Activated CD4-positive, alpha-beta T cell treated with anti-CD3 and anti-CD28 coated beads for 24 hours (primary cell): ENCODE measurements at places on chromosomes 5 and 9.

DNA sequence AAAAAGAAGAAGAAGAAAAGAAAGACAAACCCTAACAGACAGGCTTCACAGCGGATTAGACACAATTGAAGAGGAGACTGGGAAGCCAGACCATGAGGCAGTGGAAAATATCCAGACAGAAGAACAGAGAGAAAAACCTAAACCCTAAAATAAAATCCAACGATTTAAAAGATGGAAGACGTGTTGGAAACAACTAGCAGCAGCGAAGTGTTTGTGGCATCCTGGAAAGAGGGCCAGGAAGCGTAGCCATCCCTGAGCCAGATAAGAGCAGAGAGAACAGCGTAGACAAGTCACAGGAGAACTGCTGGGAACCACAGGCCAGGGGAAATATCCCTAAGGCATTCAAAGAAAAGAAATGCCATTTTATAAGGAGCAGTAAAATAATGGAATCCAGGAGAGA lies 39.7 kb upstream of the NKD2 start:
- DNase-seq = no peak

DNA sequence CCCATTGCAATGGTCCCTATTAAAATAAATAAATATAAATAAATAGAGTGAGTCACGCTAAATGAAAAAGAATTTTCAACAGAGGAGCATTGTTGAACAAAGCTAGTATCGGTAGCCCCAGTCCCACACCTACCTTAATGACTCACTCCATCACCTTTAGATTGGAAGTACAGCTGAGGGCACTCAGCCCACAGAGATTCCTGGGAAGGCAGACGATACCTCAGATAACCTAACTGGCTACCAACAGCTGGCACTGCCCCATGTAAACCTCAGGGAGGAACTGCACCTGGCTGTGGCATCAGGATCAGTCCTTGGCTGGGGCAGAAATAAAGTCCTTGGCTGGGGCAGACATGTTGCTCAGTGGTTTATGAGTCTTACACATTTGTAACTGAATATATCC lies 49.3 kb downstream of the SPRY4 start:
- DNase-seq = no peak

GRCh38 chr5:119269061-119269944 lies 86.5 kb upstream of the TNFAIP8 start:
- DNase-seq = no peak

DNA sequence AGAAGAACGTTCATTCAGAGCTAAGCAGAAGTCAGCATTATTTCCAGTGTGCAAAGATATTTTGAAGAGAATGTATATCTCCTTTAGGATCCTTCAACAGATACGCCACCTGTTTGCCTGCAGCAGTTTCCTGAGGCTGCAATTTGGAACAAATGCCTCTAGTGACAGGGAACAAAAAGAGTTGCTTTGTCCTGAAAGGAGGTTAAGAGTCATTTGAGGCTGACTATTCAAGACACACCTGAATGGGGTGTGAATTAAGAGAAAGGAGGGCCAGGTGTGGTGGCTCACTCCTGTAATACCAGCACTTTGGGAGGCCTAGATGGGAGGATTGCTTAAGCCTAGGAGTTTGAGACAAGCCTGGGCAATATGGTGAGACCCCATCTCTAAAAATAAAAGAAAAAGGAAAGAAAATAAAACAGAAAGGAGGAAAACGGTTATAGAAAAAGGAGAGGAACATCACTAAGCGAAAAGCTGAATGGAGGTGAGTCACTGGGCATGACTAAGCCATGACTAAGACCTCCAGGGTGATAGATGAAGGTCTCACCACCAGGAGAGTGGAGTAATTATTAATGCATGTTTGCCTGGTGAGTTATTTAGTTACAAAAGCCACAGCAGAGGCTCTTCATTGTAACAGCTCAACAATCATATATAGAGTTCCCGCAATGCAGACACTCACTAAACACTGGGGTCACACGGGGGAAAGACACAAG lies 255.2 kb upstream of the TNC start:
- peak; percentile 2 for DNase-seq

DNA sequence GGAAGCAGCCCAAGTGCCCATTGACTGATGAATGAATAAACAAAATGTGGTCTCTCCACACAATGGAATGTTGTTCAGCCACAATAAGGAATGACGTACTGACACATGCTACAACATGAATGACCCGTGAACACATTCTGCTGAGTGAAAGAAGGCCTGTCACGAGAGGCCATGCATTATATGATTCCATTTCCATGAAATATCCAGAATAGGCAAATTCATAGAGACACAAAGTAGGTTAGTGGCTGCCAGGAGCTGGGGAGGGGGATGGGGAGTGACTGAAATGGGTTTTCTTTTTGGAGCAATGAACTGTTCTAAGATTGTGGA lies 41.4 kb downstream of the BICD2 start:
- no peak for DNase-seq

DNA sequence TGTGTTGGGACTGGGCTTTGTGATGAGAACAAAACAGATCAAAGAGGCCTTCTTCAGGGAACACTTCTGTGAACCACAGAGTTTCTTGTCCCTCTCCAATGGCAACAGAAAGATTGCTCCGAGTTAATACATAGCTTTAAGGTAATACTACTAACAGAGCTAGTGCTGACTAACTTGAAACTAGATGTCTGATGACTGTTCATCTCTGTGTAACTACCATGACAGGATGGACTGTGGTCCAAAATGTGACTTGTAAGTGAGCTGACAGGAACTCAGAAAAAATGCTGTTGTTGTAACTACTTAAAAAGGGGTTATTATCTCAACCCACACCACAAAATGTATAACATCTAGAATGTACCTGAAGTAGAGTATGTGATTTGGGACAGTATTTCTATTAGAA lies 630.2 kb upstream of the DMAC1 start:
- DNase-seq = no peak

DNA sequence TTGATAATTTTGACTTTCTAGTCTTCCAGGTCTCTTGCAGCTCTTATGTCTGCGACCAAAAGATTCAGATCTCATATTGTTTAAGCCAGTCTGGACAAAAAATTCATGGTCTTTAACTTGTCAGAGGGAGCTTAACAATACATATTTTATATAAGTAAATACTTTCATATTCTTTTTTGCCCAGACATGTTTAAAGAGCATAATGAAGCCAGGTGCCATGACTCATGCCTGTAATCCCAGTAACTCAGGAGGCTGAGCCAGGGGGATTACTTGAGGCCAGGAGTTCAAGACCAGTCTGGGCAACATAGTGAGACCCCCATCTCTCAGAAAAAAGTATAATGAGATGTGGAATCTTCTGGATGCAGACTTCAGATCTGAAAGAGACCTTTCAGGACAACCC lies 69.8 kb downstream of the JMY start:
- DNase-seq = no peak

DNA sequence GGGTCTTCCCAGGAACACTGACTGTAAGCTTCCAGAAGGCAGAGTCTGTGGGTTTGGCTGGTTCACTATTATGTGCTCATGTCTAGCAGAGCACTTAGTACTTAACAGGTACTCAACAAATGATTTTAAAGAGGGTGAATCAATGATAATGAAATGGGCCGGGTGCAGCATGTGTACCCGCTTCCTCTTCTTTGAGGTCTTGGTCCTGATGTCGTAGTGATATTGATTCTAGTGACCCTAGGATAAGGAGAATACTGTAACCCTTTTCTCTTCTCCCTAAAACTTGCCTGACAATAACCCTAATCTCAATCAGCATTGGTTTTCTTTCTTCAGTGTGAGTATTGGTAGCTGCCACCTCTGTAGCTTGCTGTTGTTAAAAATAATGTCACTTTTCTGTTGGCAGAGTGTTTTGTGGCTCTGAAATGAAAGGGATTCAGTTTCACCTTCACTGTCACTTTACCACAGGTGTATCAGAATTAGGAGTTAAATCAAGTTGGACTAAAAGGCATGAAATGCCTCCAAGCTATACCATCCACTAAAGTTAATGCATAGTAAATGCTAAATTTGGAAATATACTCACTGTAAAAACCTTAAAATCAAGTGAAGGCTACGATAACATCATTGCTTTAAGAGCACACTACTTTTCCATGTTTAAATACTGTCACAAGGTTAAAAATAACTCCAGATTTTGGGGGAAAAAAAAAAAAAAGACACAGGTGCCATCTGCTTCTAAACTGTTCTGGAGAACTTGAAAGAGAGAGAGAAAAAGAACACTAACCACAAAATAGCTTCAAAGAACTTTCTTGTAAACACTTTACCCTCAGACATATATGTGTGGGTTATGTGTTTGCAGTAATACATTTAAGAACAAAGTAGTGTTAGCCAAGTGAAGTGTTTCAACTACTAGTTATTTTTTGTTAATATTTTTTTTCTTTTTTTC lies 6.0 kb downstream of the CAMK4 start:
- DNase-seq = no peak

- DNase-seq = no peak
These were observed 97.4 kb downstream of the HOMER1 start for GRCh38 chr5:79416499-79416898.

DNA sequence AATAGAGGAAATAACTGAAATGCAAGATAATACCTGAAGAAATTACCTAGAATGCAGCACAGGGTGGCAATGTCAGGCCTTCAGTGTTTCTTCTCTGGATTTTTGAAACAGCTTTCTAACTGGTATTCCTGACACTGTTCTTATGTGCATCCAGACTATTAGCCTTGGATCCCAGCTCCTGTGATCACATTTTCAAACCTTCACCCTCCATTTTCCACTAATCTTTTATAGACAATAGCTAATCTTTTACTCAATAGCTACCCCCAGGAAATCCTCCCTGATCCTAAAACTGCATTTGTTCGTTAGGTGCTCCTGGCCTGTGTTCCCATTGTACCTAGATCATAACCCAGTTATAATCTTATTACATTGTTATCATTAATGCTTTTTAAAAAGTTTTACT lies 101.5 kb upstream of the DHFR start:
- DNase-seq = no peak

- DNase-seq = no peak
These were observed 67.0 kb upstream of the NEK6 start for GRCh38 chr9:124190761-124191160.

GRCh38 chr5:150270541-150271295 lies 18.9 kb downstream of the CAMK2A start:
- no peak for DNase-seq

DNA sequence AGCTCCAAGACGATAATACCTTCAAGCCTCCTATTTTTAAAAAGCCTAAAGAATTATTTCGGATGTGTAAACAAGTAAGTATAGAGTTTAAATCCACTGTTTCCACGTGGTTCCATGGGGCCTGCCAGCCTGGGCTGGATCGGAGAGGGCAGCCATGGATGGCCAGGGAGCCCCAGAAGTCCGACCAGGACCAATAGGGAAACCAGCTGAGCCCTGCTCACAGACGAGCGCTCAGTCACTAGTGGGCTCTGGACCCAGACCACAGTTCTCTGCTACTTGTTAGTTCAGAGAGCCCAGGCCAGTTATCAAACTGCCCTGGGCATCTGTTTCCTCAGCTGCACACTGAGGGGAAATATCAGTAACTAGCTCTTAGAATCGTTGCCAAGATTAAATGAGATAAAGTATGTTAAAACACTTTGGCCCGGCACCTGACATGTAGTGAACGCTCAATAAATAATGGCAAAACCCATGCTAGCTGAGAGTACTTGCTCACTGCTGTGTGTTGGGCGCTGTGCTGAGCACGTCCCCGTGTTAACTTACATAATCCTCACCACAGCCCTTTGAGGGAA lies 124.8 kb downstream of the RGS3 start:
- DNase-seq = no peak

- DNase-seq = no peak
These were observed 8.0 kb downstream of the AFAP1L1 start for GRCh38 chr5:149279661-149280060.

DNA sequence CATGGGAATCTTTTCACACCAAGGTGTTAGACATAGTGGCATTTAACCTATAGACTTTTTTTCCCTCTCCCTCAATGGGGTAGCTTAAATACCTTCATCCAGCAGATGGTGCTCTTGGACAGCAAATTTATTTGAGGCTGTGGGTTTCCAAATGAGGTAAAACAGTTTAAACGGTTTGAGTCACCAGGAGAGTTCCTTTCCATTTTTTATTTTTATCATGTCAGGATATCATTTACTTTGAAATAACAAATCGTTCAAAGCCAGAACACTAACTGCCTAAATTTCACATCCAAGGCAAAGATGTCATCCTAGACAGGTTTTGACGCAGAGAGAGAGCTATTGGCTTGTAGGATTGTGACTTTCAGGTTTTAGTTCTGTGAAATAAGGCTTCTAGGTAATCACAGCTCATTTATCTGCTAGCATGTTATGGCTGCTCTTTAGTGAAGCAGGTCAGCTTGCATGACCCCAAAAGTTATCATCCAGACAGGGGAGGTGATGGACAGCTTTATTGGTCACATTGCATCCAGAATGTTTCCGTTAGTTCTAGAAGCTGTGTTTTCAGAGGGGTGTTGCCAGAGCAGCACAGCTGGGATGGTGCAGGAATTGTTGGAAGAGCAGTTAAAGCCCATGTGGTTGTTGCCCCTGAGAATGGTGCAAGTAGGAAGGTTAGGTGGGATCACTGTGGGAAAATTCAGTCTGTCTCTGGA lies 69.8 kb downstream of the KDM4C start:
- peak; percentile 4 for DNase-seq

DNA sequence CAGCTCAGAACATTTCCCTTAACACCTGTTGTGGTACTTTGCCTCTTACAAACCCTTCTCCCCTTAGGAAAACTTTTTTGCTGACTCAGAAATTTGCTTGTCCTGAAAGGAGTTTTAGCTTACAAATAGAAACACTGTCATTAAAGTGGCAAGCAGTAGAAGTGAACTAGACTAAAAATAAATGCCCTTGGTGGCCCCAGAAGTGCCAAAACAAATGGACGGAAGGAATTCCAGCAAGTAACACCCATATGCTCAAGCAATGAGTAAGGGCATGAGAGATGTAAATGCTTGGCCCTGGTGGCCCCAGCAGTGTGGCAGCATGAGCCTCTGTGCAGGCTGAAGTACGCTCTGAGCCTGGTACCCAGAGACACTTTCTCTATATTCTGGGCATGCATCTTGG lies 8.6 kb downstream of the VLDLR start:
- no peak for DNase-seq

DNA sequence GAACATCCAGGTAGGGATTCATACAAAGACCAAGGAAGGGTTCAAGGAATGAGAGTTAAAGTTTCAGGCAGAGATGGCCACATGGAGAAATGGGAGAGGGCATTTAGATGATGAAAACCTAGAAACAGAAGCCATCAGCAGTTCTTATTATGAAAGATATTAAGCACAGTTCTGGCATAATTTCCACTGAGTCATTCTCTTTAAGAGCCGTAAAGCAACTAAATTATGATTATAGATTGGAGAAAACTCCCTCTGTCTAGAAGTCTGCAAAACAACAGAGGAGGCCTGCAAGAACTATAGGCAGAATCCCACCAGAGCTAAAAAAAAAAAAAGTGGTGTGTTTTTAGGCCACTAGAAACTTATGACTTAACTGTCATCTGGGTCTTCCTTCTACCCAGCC lies 157.1 kb upstream of the MPDZ start:
- DNase-seq = no peak

GRCh38 chr5:149387982-149388381 lies 8.9 kb upstream of the IL17B start:
- no peak for DNase-seq

DNA sequence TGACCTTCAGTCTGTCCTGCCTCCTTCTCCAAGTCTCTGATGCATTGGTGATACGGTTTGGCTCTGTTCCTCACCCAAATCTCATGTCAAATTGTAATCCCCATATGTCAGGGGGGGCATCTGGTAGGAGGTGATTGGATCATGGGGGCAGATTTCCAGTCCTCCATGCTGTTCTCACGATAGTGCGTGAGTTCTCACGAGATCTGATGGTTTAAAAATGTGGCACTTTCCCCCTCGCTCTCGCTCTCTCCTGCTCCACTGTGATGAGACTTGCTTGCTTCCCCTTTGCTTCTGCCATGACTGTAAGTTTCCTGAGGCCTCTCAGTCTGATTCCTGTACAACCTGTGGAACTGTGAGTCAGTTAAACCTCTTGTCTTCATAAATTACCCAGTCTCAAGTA lies 14.7 kb upstream of the ANKRD34B start:
- no peak for DNase-seq
